Pulmonary artery endothelial cell (primary cell): ENCODE measurements at places on chromosomes 7 and 10. TPM values are rescaled to one million over a fixed set of nuclear protein-coding genes. Genes with fewer than 3 reads are reported as not detected.

The ZNF277 gene
- 32.3 and 45.1 TPM in 2 replicates for total RNA-seq

The KNDC1 gene
- not detected in 2 replicates for total RNA-seq

GRCh38 chr10:77526868-77527617, 110.6 kb downstream of the KCNMA1 start:
- DNase-seq = no peak

DNA sequence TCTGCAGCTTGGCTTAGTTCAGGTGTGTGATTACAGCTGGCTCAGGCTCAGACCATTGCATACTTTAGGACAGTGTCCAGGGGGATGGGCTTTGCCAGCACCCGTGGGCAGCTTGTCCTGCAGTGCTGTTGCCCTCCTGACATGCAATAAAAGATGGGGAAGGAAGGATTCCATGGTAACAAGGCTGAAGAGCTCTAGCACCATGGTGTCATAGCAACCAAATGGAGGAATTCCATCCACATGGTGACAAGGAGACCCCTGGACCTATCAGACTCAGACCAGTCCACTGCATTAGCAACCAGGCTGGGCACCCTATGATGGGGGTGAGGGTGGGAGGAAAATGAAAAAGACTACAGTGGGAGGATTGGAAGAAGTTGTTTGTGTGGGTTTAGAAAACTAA, 49.9 kb downstream of the SORCS3 start:
- DNase-seq = no peak

GRCh38 chr7:149821191-149822148, 16.7 kb upstream of the ZNF862 start:
- DNase-seq = no peak

GRCh38 chr10:76442113-76442512, 1010.7 kb downstream of the LRMDA start:
- no peak for DNase-seq
